ENCODE measurements at places on chromosomes 7 and 10. TPM values are rescaled to one million over a fixed set of nuclear protein-coding genes. Genes with fewer than 3 reads are reported as not detected.

GRCh38 chr10:68997211-68997610 lies 8.6 kb downstream of the KIFBP start:
- H3K27ac ChIP-seq, result peak overlapping the region; percentile 77
- no peaks in the 10 kb centered on the region for H3K27me3 ChIP-seq
- DNase-seq, result no peak
- no peak overlapping the region for H3K4me3 ChIP-seq
- peaks cover 4% of the 10 kb centered on the region for H3K36me3 ChIP-seq

GRCh38 chr7:38283107-38283506 lies 9.7 kb upstream of the TARP start:
- no peaks in the 10 kb centered on the region for H3K4me1 ChIP-seq
- H3K27ac ChIP-seq, result no peak overlapping the region
- DNase-seq, result no peak
- H3K4me3 ChIP-seq, result no peak overlapping the region

DNA sequence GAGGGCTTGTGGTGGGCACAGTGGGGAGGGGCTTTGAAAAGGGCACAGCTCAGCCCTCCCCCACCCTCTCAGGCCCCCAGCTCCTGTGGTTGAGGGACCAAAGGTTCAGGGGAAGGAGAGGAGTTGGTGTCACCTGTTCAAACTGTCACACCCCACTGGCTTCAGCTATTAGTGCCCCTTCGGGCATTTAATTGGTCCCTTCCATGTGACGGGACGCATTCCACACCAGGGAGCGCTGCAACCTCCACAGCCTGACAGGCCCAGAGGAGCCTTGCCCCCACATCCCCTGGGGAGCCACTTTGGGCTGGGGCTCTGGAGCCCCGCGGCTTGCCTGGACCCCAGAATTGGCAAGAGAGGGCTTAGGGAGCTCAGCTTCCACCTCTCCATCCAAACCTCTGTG lies 75.7 kb downstream of the C10orf105 start:
- no peaks in the 10 kb centered on the region for H3K4me1 ChIP-seq
- no peaks in the 10 kb centered on the region for H3K36me3 ChIP-seq
- no peak overlapping the region for H3K4me3 ChIP-seq
- peaks cover 52% of the 10 kb centered on the region for H3K27me3 ChIP-seq
- no peak overlapping the region for H3K27ac ChIP-seq
- DNase-seq, result no peak

DNA sequence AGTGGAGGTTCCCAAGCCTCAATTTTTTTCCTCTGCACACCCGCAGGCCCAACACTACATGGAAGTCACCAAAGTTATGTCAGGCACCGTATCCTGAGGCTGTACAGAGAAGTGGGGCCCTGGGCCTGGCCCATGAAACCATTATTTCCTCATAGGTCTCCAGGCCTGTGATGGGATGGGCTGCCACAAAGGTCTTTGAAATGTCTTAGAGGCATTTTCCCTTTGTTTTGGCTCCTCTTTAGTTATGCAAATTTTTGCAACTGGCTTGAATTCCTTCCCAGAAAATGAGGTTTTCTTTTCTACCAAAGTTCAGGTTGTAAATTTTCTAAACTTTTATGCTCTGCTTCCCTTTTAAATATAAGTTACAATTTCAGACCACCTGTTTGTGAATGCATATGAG lies 365.2 kb downstream of the HGF start:
- DNase-seq, result no peak
- H3K36me3 ChIP-seq, result peaks cover 14% of the 10 kb centered on the region
- H3K4me1 ChIP-seq, result peaks cover 45% of the 10 kb centered on the region
- no peak overlapping the region for H3K4me3 ChIP-seq

- DNase-seq, result peak; percentile 26
- peaks cover 23% of the 10 kb centered on the region for H3K4me1 ChIP-seq
- H3K27ac ChIP-seq, result peak overlapping the region; percentile 48
- H3K27me3 ChIP-seq, result peaks cover 1% of the 10 kb centered on the region
- H3K4me3 ChIP-seq, result peak overlapping the region; percentile 78
Measured at GRCh38 chr10:95295031-95295755, 4.4 kb upstream of the PDLIM1 start.

DNA sequence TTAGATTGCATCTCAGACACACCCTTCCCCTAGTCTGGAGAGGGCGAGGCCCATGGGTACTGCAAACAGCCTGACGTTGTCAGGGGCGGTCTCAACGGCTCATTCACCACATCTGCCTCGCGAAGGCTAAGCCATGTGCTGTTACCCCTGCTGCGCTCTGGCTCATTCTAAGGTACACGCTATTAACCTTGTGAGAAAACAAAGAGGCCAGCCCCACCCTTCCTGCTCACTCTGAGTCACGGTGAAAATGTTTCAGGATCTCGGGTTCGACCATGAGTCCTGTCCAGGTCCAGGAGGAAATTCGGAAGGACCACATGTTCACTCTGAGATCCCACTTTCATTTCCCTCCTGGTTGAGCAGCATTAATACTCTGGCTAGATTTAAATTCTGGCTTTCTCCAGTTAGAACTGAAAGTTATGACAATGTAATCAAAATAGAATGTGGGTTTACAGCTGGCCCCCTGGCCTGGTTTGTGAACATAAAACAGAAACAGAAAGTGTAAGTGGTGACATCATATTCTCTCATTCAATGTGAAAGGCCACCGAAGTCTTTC lies 55.2 kb downstream of the EGFR start:
- DNase-seq, result peak; percentile 84
- H3K27ac ChIP-seq, result peak overlapping the region; percentile 100
- H3K27me3 ChIP-seq, result peaks cover 2% of the 10 kb centered on the region
- peaks cover 23% of the 10 kb centered on the region for H3K36me3 ChIP-seq
- H3K4me1 ChIP-seq, result peaks cover 82% of the 10 kb centered on the region

DNA sequence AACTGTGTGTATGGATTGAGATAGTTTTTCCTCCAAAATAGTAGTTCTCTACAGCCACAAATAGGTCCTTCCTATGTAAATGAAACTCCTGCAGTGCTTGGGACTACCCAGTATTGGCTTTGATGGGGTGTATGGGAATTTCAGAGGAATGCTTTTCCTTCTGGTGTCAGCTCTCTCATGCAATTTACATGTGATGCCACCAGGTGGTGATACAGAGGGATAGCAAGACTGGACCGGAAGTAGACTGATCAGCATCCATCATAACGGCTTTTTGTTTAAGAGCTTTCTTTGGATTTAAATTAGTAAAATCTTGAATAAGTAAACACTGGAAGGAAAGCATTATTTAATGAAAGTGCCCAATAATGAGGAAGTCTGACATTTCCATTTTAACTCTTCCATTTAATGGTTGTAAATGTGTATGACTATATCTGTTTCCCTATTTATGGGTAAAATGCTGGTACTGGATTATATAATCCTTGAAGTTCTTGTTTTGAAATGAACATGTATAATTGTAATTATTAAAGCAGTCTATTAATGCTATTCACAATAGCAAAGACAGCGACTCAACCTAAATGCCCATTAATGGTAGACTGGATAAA lies 22.7 kb downstream of the DYNC1I1 start:
- H3K4me1 ChIP-seq, result no peaks in the 10 kb centered on the region
- no peak for DNase-seq
- no peak overlapping the region for H3K27ac ChIP-seq
- H3K36me3 ChIP-seq, result no peaks in the 10 kb centered on the region
- no peaks in the 10 kb centered on the region for H3K27me3 ChIP-seq

GRCh38 chr7:73567846-73568685 lies 10.3 kb downstream of the TBL2 start:
- no peak overlapping the region for H3K27ac ChIP-seq
- H3K27me3 ChIP-seq, result no peaks in the 10 kb centered on the region
- no peak overlapping the region for H3K4me3 ChIP-seq
- H3K36me3 ChIP-seq, result peaks cover 24% of the 10 kb centered on the region

The SBDS gene
- total RNA-seq, result 169 TPM

The COBL gene
- not detected for total RNA-seq

The MRPL43 gene
- 120 TPM for total RNA-seq
